ENCODE measurements at places on chromosomes 2 and 18.

- no peak for DNase-seq
These were observed 852.6 kb downstream of the DPP10 start for GRCh38 chr2:115294999-115295398.

GRCh38 chr2:72349016-72349415, 201.4 kb upstream of the CYP26B1 start:
- DNase-seq = no peak

GRCh38 chr2:217711188-217711587, 291.6 kb downstream of the TNS1 start:
- no peak for DNase-seq

DNA sequence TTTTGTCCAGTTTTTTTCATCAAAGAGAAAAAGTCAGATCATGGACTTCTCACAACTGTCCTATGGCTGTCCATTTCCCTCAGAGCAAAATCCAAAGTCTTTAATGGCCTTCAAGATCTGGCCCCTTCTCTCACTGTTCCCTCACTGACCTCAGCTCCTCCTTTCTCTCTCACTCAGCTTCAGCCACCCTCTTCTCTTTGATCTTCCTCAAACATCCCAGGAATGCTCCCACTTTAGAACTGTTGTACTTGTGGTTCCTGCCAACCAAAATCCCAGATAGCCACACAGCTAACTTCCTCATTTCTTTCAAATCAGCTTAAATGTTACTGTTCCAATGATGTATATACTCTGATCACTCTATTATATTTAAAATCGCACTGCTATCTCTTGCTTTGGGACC, 82.9 kb downstream of the NUP35 start:
- DNase-seq = no peak

GRCh38 chr2:2422621-2423020, 91.5 kb upstream of the MYT1L start:
- DNase-seq = no peak

- no peak for DNase-seq
These were observed 11.5 kb downstream of the ITGA6 start for GRCh38 chr2:172438741-172439508.

DNA sequence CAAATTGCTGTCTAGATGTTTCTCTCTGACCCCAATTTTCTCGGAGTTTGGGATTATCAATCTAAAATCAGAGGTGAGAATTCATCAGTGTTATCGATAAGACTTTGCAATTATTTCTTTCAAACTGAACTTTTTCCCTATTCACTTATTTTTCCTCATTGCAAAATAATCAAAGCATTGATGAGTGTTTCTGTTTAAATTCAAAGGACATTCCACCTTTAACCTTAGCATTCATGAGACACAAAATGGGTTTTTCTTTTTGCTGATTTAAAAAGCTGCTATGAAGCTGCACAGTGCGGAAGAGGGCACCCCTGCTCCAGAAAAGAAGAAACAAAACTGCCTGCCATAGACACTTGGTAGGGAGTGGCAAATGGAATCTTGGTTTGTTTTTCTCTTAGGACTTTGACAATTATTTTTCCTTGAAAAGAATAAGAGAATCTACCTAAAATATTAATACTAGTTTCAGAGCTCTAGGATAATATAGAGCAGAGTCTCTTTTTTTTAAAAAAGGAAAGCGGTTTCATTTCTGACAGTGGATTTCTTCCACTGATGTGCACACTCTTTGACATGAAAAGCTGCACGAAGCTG, 203.4 kb downstream of the TGIF1 start:
- DNase-seq = no peak

DNA sequence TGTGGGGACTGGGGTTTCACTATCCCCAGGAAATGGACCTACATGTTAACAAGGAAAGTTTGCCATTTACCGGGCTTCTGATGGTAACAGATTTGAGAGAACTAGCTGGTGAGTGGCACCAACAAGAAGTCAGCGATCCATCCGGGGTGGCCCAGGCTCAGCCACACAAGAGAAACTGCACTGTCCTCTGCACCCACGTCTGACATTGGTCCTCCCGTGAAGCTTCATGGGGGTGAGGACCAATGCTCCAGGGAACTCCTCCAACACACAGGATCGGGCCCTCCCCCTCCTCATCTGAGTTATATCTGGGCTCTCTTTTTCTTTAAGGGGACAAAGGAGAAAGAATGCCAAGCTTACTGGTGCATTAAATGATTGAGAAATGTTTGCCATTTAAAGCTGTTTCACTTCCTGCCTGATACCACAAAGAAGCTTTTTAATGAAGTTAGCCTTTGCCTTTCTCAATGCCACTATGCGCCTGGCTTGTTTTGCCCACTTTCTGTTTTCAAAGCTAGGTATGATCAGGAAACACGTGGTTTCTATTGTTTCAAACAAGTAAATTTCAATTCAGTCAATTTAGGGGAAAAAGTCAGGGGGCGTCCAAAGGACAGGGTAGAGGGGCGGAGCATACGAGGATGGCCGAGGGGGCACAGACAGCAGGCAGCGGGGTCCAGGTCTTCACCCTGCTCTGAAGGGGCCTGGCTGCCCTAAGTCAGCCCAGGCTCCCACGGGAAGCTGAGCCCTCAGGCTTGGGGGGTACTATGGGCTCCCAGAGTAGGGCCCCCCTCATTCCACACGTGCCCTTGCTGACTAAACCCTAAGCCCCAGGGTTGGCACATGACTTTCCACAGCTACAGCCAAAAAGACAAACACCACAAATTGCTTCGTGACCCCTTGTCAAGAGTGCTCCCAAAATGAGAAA, 204.0 kb upstream of the ID2 start:
- DNase-seq = no peak

GRCh38 chr2:202450785-202451184, 74.7 kb downstream of the BMPR2 start:
- no peak for DNase-seq
